Activated CD4-positive, alpha-beta T cell treated with anti-CD3 and anti-CD28 coated beads, Interleukin-2, amount 50 U/mL, for 4 hours (primary cell): ENCODE measurements at places on chromosomes 6 and 20.

GRCh38 chr20:57630061-57630460, 9.8 kb upstream of the ZBP1 start:
- peak; percentile 35 for DNase-seq

GRCh38 chr6:28393912-28394662, 5.5 kb downstream of the ZSCAN12 start:
- no peak for DNase-seq

DNA sequence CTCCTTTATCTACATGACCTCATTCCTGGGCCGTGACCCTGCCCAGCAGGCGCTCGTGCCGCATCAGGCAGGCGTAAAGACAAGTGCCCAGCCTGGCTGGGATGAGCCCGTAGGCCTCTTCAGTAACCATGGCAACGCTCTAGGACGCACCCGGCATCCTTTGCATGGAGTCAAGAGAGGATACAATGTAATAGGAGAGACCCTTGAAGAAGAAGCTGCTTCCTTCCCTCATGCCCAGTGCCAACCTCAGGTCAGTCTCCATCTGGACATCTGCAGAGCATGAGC, 5.0 kb upstream of the LSM14B start:
- no peak for DNase-seq

DNA sequence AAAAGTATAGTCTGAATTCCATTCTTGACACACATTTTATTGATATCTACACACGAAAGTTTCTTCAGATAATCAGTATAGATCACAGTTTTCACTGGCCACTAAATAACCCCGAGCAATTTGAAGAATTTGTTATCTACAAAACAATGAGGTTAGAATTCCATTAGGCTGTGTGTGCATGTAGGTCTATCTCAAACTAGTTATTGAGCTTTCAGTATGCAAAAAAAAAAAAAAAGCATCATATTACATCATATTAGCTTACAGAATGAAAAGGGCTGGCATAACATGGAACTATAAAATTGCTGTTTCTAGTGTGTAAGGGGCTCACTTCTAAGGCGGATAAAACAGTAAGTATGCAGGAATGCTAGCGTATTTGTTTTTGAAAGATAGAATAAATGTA, 59.5 kb upstream of the ADGRG6 start:
- DNase-seq: no peak

- DNase-seq: no peak
Measured at GRCh38 chr6:56949265-56949664, 5.6 kb upstream of the BEND6 start.

DNA sequence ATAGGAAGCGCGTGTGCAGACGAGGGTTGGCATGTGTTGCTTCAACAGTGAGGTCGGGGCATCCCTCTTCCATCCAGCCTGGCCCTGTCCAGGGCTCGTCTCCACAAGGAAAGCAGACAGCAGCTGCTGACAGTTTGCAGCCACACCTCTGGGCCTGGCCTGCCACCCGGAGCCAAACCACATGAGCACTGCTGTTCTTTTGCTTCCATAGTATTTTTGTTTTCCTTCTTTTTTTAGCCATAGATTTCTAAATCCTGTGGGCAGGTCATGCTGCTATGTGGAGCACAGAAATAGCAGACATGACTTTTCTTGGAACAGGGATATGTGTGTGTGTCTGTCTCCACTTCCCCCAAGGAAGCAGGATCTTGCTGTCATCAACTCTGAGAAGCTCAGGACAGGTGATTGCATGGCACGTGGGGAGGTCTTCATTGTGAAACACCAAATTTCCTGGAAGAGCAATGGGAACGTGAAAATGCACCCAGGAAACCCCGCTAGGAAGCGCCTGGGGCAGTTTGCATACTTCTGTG, 167.4 kb downstream of the DTNBP1 start:
- DNase-seq: no peak

GRCh38 chr6:134909701-134910592, 40.0 kb downstream of the ALDH8A1 start:
- DNase-seq: no peak

- no peak for DNase-seq
Measured at GRCh38 chr20:41697861-41698559, 79.8 kb upstream of the CHD6 start.

GRCh38 chr6:118319894-118320649, 228.0 kb upstream of the PLN start:
- DNase-seq: no peak

- no peak for DNase-seq
Measured at GRCh38 chr6:74741646-74742045, 464.2 kb downstream of the COL12A1 start.

- no peak for DNase-seq
Measured at GRCh38 chr20:52809003-52809402, 163.2 kb upstream of the TSHZ2 start.
